ENCODE measurements at places on chromosomes 11 and 22.

GRCh38 chr22:24706732-24707469, 67.6 kb downstream of the PIWIL3 start:
- no peak for DNase-seq

- no peak for DNase-seq
Observed at GRCh38 chr22:50600538-50600937, at the start of gene MAPK8IP2. Gene MAPK8IP2, plus strand, starts transcription at chr22:50600793. Its CDS starts 26 bp downstream, at chr22:50600819.

- no peak for DNase-seq
Observed at GRCh38 chr22:30002861-30003486, 77.3 kb upstream of the HORMAD2 start.

DNA sequence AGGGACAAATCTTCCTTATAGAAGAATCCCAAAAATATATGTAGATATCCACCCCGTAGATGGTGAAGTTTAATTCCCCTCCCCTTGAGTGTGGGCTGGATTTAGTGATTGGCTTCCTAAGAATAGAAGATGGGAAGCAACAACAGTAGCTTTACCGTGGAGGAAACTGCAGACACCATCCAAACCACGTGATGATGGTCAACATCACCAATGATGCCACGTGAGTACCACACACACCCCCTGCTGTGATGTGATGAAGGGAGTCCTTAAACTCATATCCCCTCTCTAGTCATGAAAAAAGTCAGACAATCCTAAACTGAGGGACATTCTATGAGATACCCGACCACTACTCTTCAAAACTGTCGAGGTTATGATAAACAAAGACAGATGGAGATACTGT, 76.4 kb upstream of the SLC22A12 start:
- DNase-seq: no peak

GRCh38 chr11:72426758-72427157, 7.6 kb downstream of the CLPB start:
- DNase-seq: no peak

DNA sequence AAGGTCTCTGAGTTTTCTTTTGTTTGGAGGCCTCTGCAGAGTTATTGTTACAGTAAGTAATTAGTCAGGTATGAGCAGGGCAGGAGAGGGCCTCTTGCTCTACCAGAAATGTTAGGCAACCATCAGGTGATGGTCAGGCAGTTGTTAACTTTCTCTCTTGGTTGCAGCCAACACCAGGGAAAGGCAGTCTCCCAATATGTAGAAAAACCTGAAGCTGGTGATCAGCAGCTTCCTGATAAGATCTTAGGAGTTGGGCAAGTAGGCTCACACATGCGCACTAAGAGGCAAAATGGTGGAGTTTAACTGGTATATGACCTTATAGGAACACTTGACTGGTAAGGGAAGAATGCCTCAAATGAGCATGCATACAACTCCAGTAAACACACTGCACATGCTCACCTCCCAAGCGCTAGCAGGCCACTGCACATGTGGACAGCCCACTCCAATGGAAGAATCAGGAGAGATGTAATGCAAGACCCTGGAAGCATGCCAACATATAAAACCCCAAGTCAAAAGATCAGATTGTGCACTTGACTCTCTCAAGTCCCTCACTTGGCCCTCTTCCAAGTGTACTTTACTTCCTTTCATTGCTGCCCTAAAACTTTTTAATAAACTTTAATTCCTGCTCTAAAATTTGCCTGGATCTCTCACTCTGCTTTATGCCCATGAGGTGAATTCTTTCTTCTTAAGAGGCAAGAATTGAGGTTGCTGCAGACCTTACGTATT, 23.7 kb upstream of the SLC35F2 start:
- DNase-seq: no peak

DNA sequence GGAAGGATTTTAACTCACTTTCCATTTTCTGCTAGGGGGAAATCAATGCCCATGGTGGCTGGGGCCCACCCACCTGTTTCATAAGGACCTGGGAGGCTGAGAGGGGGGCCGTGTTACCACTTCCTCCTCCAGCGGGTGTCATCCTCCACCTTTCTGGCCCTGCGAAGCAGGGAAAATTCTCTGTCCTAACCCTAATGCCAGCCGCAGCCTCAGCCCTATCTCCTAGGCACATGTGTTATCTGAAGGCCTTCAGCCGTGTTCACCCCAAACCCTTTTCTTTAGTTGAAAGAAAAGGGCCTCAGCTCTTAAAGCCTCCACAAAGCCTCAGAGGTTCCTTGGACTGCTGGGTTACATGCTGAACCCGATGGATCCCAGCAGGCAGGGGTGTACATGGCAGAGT, 55.4 kb upstream of the NECTIN1 start:
- DNase-seq: no peak

DNA sequence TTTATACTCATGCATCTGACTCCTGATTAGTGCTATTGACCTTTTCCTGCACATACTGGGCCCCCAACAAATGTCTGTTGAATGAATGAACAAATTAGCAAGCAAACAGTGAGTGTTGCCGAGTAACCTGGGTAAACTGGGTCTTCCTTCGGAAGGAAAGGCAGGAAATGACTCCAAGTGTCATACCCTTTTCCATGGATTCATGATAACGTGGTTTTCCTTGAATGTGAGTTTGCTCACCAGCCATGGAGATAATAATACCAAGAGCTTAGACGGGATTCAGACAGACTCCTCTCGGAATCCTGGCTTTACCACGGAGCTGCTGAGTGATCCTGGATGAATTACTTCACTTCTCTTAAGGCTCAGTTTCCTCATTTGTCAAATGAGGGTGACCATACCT, 16.7 kb downstream of the TECTA start:
- DNase-seq: no peak

GRCh38 chr11:120132645-120133185, 5.2 kb downstream of the TRIM29 start:
- no peak for DNase-seq

- DNase-seq: no peak
Observed at GRCh38 chr22:24386937-24387471, 40.4 kb upstream of the ADORA2A start.

DNA sequence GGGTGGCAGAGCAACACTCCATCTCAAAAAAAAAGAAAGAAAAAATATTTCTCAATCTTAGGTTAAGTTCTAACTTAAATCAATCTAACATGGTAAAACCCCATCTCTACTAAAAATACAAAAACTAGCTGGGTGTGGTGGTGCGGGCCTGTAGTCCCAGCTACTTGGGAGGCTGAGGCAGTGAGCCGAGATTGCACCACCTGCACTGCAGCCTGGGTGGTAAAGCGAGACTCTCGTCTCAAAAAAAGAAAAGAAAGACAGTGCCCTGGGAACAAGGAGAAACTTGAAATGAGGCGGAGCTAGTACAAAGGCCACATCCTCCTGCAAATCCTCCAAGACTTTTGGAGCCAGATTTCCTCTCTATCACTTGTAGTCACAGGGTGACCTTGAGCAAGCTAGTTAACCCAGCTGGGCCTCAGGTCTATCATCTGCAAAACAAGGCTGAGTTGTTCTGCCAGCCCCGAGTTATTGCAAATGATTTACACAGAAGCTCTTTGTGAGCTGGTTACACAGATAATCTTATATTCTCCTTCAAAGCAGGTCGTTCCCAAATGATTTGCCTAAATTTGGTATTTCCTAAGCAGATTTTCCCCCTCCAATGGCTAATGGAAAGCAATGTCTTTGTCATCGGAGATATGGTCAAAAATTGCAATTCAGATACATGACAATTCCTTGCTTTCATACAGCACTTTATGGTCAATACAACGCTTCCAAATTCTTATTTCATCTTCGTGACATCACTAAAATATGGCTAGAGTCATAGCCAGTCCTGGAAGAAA, 1.9 kb downstream of the ANKRD54 start:
- DNase-seq: no peak

DNA sequence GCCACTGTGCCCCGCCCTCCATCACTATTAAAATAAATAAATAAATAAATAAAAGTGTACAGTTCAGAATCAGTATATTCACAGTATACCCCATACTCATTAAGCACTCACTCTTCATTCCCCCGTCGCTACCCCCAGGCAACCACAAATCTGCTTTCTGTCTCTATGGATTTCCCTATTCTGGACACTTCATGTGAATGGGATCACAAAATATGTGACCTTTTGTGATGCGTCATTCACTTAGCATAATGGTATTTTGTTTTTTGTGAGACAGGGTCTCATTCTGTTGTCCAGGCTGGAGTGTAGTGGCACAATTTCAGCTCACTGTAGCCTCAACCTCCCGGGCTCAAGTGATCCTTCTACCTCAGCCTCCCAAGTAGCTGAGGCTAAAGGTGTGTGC, 52.8 kb downstream of the RBX1 start:
- no peak for DNase-seq

DNA sequence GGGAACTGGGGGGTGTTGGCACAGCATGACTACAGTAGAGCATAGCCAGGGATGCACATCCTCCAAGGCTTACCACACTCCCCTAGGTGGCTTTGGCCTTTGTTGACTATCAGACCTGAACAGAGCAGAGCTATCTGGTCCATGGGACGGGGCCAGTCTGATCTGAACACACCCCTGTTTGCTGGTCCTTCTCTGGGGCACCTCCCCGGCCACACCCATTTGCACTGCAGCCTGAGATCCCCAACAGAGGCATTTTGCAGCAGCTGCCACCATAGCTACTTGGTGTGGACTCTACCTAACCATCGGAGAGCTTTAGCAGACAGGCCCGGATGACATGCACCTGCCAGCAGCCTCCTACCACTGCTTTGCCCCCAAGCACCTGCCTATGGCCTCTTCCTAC, 75.8 kb upstream of the NOX4 start:
- DNase-seq: no peak

- no peak for DNase-seq
Observed at GRCh38 chr11:58914821-58915543, 24.3 kb upstream of the GLYATL1 start.

- peak; percentile 86 for DNase-seq
Observed at GRCh38 chr11:8810540-8811301, 100.3 kb upstream of the AKIP1 start.

GRCh38 chr11:57556041-57556440, 11.4 kb downstream of the UBE2L6 start:
- DNase-seq: no peak

DNA sequence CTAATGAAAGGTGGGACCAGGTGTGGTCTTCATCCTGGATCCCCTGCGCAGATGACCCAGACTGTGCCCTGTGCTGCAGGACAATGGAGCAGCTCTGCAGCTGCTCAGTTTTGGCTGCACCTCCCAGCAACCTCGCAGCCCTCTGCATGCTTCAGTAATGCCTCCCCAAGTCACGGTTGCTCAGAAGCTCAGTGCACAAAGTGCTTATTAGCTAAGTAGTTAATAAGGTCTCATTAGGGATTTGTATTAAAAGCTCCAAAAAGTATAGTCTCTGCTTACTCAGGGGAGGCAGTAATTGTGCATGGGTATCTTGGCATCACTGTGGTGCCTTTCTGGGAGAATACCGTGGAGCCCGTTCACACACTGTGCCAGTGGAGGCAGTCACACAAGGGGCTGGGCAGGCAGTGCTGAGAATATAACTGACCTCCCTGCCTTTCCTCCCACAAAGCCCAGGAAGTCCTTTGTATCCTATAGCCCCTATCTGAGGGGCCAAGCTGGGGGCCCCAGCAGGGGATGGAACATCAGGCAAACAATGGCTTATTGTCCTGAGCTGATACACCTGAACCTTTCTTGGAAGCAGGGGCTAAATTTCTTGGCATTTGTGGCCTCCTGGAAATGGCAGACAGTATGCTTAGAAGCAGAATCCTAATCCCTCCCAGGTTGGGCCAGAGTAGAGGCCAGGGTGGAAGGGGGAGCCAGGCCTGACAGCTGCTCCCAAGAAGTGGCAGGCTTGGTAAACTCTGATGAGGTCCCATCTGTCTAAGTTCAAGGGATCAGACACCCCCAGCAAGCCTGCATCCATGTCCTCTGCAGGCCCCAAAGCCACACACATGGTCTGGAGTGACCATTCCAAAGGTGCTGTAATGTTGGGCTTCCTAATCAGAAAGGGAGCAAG, 125.5 kb upstream of the PARVA start:
- DNase-seq: no peak

DNA sequence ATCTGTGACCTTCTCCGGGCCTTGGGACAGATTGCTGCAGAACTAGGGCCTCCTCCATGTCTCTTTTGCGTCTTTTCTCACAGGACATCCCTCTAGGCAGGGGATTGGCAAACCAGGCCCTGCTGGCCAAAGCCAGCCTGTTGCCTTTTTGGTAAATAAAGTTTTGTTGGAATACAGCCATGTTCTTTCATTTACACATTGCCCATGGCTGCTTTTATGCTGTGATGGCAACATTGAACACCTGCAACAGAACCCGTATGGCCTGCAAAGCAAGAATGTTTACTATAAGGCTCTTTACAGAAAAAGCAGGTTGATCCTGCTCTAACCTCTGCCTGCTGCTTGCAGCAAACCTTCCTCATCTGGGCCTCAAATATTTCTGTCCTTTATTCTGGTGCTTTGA, 56.8 kb upstream of the B3GAT1 start:
- no peak for DNase-seq

GRCh38 chr22:31540966-31541365, 44.6 kb downstream of the SFI1 start:
- DNase-seq: no peak

- no peak for DNase-seq
Observed at GRCh38 chr11:69327741-69328191, 33.8 kb downstream of the MYEOV start.

DNA sequence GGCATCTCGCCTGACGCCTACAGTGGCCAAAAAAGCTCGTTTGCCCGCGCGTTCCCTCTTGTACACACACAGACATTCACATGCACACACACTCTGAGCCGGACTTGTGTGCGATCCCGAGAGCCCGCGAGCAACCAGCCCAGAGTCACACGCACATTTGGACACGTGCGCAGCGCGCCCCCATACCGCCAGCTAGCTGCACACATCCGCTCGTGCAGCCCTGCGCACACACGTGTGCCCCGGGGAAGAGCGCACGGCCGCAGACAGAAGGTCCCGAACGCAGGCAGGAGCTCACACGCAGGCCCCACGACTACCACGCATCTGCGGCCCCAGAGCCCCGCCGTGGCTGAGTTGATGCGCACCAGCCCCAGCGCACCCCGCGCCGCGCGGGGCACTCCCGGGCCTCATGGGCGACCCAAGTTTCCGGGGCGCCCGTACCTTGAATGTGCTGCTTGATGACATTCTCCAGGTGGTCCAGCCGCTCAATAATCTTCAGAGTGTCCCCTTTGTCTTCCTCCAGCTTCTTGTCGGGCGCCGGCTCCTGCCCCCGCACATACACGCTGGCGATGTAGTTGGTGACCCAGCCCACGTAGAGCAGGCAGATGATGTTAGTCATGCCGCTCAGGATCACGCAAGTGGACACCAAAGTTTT, 758 bp downstream of the GALNT18 start:
- peak; percentile 12 for DNase-seq

- DNase-seq: no peak
Observed at GRCh38 chr22:43031617-43032016, 16.7 kb upstream of the PACSIN2 start.

DNA sequence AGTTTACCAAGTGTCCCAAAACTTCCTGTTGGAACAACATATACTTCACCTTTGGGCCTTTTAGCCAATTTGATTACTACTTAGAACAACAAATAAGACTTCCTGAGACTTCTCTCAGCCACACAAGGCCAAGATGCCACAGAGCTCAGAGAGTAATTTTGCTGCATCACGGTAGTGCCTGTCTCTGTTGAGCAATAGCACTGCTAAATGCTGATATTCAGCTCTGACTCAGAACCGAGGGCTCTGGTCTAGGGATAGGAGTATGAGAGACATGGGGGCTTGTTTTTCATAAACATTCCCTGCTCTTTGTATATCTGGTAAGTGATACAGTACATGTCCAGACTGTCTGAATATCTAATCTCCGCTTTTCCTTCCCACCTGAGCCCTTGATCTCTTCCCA, 260.4 kb upstream of the ARHGAP20 start:
- DNase-seq: no peak

All from NCI-H1092 (cell line).